Right ventricle myocardium superior (tissue), 1 donor: ENCODE measurements at places on chromosomes 13 and 19. TPM values are rescaled to one million over a fixed set of nuclear protein-coding genes. Genes with fewer than 3 reads are reported as not detected.

ZNF543 gene
- 5.6 TPM for total RNA-seq

PDX1 gene
- not detected for total RNA-seq

CLASRP gene
- 31.7 TPM for total RNA-seq

GRCh38 chr13:32932376-32932775, 83.8 kb upstream of the KL start:
- DNase-seq: no peak

GRCh38 chr19:51921949-51922348, 5.3 kb upstream of the ZNF613 start:
- no peak for DNase-seq

SYDE1 gene
- total RNA-seq: 15.9 TPM

GRCh38 chr13:72164811-72165210, 297.8 kb upstream of the DACH1 start:
- no peak for DNase-seq

DNA sequence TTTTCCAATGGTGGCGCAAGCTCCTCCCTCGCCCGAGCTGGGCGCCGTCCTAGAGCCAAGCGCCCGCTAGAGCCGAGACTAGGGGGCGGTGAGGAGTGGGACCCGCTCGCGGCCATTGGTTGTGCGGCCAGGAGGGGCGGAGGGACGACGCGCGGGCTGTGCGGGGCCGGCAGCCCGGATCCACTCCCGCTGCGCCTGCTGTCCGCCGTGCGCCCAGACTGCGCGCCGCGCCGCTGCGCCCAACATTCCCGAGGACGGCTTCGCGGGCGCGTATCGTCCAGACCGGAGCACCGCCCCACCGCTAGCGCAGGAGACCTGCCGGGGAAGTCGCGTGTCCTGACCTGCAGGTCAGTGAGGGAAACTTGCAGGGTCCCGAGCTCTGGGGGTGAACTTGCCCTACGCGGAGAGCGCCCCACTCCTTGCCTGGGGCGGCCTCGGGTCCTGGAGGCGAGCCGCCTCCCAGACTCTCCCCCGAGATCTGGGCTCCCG, at the start of gene SERTM1:
SERTM1 (plus strand) TSS at position 183 of the 489 bp plus-strand sequence. CDS start 21,059 bp downstream, outside the sequence.
- peak; percentile 57 for DNase-seq

C19orf25 gene
- total RNA-seq: 18.3 TPM

DNA sequence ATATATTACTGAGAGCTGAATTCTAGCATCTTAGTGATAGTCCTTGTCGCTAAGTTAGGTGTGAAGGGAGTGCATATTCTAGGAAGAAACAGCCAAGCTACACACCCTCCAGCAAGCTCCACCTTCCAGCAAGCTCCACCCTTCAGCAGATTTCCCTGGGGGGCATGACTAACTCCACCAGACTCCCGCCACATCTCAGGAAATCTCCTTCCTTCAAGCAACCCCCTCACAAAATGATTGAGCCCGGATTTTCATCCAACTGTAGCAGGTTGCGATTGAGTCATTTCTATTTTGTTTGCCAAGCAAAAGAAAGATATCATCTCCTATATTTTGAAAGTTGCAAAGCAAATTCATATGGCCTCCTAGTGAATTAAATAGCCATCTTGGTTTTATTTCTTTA, 162.1 kb upstream of the TMTC4 start:
- DNase-seq: no peak

PLIN4 gene
- total RNA-seq: 239 TPM

URAD gene
- not detected for total RNA-seq
